ENCODE measurements at places on chromosomes 16 and 17.

DNA sequence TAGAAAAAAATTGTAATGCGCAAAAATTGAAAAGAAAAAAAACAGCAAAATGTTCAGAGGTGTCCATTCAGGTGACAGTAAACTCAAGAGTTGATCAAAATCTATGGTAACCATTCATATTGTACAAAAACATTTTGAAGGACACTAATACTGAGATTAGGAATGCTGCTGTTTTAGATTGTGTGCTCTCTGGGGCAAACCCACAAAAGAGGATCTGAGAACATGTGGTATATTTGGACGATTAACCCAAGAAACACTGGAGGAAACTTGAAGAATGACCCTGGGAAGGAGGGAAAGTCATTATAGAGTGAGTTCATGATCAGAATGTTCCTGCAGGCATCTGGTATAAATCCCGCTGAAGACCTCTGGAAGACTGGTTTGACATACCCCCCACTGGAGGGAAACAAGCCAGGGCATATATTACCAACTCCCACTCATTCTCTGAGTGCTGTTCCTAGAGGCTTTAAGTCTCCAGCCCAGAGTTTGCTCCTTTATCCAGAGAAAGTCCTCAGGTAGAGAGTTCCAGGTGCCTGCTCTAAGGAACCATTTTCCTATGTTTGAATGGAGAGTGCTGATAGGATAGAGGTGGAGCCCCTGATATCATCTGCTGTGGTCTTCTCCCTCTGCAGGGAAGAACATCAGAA, 1.2 kb downstream of the KRTAP4-2 start:
- DNase-seq: no peak

DNA sequence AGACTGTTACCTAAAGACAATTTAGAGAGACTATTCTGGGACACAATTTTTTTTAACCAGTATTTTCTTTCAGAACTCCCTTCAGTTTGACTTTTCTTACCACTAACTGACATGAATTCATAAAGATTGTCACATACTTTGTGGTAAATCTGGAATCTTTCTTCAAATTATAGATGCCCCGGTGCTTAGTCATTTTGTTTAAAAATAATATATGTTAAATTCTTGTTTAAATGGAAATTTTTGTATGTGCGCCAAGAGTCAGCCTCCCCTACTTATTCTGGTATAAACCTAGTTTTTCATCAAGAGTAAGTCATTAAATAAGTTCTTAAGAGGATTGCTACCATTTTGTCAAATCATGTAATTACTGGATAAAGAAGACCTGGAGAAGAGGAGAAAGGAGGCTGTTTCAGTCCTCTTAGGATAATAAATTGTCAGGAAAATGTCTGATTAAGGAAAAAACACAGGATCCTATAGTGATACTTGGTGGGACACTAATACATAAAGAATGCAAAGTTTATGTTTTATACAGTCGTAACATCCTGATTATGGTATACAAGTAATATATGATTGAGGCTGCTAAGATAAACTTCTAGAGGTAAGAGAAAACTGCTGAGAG, 424.4 kb downstream of the PMP22 start:
- DNase-seq: no peak

GRCh38 chr17:81239714-81240555, 817 bp downstream of the NDUFAF8 start:
- no peak for DNase-seq

GRCh38 chr16:81136390-81137335, 40.5 kb upstream of the GCSH start:
- DNase-seq: no peak

- DNase-seq: no peak
Measured at GRCh38 chr17:29573558-29573869, 5.0 kb downstream of the TP53I13 start.

DNA sequence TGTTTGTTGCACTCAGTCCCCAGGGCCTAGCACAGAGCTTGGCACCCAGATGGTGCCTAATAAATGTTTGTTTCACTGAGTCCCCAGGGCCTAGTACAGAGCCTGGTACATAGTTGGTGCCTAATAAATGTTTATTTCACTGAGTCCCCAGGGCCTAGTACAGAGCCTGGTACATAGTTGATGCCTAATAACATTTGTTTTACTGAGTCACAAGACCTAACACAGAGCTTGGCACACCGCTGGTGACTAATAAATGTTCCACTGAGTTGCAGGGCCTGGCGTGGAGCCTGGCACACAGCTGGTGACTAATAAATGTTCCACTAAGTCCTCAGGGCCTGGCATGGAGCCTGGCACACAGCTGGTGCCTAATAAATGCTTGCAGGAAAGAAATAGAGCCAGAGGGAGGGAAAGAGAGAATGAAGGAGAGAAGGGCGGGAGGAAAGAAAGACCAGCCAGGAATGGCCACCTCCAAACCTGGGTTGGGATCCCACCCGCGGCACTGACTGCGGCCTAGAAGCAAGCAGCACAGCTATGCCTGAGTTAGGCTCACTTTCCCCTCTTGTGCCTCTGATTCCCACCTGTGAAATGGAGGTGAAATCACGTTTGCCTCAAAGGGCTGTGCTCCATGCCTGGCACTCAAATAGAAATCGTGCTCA, 7.5 kb downstream of the SLC5A11 start:
- DNase-seq: no peak

DNA sequence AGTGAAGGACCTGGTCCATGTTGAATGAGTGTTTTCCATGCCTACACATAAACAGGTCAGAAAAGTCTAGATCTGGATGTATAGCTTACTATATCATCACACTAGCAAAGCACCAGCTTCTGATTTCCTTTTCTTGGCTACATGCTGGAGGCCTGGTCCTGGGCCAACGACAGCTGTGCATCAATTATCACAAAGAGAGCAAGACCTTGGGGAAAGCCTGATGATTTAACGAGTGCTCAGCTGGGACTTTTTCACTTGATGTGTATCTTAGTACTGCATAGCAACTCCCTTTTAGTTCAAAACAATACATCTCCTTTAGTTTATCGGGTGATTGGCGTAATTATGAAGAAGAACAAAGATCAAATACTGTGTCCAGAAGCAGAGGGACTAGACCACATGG, 358.2 kb downstream of the KIF2B start:
- peak; percentile 95 for DNase-seq

DNA sequence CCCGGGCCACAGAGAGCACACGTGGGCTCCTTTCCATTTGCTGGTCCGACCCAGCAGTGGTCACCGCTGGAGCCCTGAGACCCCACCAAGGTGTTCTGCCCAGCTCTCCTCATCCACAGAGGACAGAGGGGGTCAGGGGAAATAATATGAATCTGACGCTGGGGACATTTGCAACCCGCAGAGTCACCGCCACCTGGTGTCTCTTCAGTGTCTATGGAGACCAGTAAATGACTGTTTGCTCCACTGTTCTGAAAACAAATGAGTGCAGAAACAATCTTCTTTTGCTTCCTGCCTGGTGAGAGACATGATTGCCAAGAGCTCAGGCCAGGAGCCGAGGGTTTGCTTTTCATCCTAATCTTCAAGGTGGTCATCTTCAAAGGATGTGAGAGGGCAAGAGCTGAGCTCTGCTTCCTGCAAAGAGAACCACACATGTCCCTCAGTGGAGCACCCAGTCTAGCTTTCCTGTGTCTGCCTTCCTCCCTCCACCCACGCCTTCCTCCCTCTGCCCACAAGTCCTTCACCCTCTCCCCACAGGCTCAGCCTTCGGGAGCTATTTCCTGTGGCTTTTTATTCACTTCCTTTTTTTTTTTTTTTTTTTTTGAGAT, 14.7 kb upstream of the KLHDC4 start:
- DNase-seq: no peak

DNA sequence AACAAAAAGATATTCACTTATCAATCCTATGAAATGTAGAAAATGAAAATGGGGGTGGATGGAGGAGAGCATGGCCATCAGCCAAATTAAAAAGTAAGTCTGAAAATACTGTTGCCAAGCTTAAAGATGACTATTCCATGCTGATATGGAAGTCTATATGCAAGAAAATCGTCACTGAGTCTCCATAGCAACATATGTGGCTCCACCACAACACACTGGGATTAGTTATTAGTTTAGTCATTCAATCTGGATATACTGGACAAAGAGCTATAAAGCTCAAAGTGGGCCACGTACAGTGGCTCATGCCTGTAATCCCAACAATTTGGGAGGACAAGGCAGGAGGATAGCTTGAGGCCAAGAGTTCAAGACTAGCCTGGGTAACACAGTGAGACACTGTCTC, 24.7 kb upstream of the PSMD7 start:
- DNase-seq: no peak

- no peak for DNase-seq
Measured at GRCh38 chr17:1645207-1646171, at the start of gene SCARF1. Gene SCARF1 (minus strand): TSS chr17:1645732. CDS start chr17:1645697, 35 bp downstream.
